ENCODE measurements at places on chromosomes 3 and 15.

DNA sequence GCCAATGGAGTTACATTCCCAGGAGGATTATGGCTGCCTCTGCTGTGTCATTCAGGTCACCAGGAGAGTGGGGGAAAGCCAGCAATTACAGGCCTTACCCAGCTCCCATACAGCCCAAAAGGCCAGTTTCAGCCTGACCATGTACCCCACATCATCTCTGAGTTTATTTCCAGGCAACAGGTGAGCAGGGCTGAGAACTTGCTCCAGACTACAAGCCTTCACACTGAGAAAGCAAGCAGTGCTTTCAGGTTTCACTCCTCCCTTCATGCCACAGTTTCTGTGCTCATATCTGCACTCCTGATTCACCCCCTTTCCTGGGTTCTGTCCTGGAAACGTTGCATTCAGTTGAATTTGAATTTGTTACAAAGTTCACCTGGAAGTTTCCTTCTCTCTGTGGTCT is 68.1 kb upstream of the ABI3BP start:
- no peak for DNase-seq

DNA sequence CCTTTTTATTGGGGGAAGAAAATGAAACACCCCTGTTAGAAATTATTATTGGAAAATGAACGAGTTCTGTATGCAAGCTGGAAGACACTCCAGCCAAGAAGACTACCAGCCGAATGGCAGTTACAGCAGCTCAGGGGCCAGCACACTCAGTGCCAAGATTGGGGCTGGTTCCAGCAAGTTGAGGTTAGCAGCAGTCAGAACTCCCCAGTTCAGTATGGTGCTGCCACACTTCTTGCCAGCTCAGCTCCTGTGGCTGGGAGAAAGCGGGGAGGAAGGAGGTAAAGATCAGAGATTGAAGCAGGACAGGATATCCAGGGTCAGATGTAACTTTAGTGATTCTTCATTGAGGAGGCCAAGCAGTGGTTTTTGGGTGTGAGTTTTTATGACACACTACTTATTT is 280.2 kb upstream of the NR2E3 start:
- no peak for DNase-seq

GRCh38 chr3:75631541-75631940 is 32.6 kb upstream of the FRG2C start:
- DNase-seq = no peak

DNA sequence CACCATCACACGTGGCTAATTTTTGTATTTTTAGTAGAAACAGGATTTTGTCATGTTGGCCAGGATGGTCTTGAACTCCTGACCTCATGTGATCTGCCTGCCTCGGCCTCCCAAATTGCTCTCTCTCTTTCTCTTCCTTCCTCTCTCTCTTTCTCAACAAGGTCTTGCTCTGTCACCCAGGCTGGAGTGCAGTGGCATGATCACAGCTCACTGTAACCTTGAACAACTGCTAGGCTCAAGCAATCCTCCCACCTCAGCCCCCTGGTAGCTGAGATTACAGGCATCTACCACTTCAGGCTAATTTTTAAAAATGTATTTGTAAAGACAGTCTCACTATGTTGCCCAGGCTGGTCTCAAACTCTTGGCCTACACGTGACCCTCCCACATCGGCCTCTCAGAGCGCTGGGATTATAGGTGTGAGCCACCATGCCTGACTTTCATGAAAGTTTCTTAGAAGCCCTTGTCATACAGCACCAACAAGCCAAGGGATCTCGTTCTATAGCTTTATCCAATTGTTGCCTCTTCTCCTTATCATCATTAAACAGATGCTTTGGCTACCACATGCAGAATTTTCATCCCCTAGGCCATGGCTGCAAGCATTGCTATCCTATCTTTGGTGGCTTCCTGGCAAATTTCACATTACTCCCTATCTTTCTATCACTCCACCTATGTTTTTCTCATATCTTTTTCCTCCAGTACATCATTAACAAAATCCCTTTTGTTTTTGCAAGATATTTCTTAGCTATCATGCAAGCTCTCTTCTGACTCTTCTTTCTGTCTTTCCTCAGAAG is 5.7 kb downstream of the CCDC32 start:
- DNase-seq = no peak

DNA sequence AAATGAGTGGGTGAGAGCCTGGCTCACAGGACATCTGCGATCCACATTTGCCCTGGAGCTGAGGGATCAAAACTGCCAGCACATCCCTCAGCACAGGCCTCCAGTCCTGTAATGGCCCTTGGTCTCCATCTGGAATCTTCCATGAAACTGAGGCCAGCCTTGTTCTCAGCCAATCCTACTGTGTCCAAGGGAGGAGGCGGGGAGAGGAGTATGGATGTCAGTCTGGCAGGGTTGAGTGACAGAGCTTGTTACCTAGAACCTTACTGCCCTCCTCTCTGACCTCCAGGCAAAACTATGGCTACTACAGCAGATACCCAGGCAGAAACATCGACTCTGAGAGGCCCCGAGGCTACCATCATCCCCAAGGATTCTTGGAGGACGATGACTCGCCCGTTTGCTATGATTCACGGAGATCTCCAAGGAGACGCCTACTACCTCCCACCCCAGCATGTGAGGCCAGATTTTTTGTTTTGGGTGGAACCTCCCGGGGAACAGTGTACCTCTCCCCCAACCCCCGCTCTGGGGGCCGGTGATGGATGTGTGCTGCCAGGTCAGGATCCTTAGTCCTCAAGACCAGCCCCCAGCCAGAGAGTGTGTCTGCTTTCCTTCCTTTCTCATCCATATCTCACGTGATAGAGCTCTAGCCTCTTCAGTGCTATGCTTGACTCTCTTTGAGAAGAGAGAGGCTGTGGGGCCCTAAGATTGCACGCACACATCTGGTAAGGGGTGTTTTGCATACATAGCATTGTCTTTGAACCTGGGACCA is 41.3 kb downstream of the CHDH start:
- DNase-seq = no peak

GRCh38 chr3:152835601-152836102 is 721 bp downstream of the P2RY1 start:
- no peak for DNase-seq

- DNase-seq = peak; percentile 29
These were observed 168.7 kb downstream of the PTPRG start for GRCh38 chr3:61730056-61730455.

- DNase-seq = no peak
These were observed 253.9 kb upstream of the HES1 start for GRCh38 chr3:193882091-193882490.

- DNase-seq = peak; percentile 36
These were observed 136.5 kb downstream of the ZNF609 start for GRCh38 chr15:64596701-64597476.

- peak; percentile 86 for DNase-seq
These were observed 423.7 kb upstream of the SEMA6D start for GRCh38 chr15:47293466-47294162.

DNA sequence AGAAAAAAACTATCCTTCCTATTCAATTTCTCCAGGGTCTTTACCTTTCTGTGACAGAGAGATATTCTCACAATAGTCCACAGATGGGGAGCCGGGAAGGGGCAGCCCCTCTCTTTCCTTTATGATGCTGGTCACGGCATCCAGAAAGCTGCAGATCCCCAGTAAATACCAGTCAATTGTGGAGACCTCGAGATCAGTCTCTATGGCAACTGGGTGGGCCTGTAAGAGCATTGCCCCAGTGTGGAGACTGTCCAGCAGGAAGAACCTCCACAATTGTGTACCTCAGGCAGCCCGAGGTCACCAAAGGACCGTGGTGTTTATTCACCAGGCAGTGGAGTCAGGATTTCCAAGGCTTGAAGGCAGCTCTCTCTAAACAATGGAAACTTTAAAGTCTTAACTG is 291.2 kb downstream of the NTRK3 start:
- DNase-seq = no peak

- DNase-seq = no peak
These were observed 44.0 kb downstream of the ANP32A start for GRCh38 chr15:68776477-68777270.

- no peak for DNase-seq
These were observed 73.7 kb downstream of the STT3B start for GRCh38 chr3:31606453-31606852.

DNA sequence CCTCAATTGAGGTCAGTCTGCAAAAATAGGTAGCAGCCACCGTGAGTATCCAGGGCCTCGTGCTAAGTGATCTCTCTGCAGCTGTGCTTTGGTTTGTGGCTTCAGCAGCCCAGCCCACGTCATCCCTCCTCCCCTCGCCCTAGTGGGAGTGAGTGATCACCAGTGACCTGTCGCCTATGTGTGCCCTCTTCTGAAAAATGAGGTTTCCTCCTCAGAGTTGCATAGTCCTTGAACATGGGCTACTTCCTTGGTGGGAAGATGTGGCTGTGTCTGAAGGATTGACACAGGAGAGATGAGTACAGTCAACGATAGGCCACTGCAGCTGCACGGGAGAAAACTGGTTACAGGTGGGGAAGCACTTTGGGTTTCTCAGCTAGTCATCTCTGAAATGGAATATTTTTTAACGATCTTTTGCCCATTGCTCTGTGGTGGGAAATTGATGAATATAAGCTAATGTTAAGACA is 144.8 kb upstream of the BHLHE40 start:
- DNase-seq = no peak

- no peak for DNase-seq
These were observed 423.1 kb downstream of the PLCL2 start for GRCh38 chr3:17307887-17308286.

DNA sequence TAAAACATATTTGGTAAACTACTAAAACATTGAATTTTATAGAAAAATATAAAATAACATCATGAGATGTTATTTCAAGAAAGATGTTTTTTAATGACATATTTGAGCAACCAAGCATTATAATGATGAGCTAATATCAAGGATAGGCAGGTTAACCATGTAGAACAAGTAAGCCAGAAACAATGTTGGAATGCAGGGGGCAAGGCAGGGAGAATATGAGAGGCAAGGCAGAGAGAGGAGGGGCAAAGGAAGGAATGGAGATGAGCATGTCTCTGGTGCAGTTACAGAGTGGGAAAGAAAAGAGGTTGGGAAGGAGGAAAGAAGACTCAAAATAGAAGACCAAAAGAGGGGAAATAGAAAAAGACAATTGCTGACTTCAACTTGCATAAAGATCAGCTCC is 390.4 kb downstream of the MCTP2 start:
- no peak for DNase-seq

DNA sequence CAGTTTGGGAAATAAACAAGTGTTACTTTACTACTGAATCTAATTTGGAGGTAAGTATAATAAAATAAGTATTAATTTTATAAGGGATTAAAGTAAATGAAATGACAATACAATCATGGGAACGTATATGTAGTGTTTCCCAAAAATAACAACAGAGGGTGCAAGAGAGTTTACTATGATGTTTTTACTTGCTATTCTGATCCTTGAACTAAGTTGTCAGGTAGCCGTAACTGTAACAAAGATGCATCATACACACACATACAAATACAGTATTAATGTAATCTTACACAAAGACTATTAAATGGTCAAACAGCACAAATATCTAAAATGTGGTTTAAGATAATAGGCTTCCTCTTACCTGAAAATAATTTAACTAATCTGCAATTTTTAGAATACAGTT is 311.4 kb downstream of the TBC1D5 start:
- no peak for DNase-seq

Data from skeletal muscle cell (primary cell).